GM13977 (cell line): ENCODE measurements at places on chromosomes 5 and 9.

- DNase-seq: no peak
These were observed 25.1 kb upstream of the IRX2 start for GRCh38 chr5:2776337-2777302.

GRCh38 chr5:147431586-147431985 lies 78.3 kb downstream of the DPYSL3 start:
- DNase-seq: no peak

DNA sequence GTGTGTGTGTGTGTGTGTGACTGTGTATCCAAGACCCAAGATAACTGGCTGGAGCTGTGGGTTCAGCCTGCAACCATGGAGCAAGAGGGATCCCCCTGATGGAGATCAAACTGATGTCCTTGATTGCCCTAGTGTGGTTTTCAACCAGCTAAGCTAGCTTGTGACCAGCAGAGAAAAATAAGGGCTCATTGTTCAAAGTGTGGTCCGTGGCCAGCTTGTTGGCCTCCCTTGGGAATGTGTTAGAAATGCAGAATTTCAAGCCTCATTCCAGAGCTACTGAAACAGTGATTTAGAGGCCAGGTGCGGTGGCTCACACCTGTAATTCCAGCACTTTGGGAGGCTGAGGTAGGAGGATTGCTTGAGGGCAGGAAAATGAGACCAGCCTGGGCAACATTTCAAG lies 79.9 kb downstream of the ACER2 start:
- no peak for DNase-seq

GRCh38 chr9:2645569-2645968 lies 24.0 kb downstream of the VLDLR start:
- no peak for DNase-seq

- DNase-seq: no peak
These were observed 101.6 kb upstream of the PCA3 start for GRCh38 chr9:76662476-76663281.

DNA sequence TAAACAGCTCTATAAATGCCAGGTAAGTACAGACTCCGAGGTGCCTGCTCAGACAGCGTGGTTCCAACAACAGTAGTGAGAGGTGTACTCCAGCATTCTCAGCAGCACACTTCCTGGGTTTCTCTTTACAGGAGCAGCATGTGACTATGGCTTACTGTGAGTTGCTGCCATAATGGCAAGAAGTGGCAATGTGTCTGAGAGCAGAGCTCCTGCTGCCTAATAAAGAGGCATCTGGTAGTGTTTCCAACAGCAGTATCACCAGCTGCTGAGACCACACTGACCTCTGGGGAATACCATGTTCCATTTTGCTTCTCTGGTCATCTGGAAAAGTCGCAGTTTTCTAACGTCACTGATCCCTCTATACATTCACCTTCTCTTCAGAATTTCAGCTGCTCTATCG lies 398.2 kb downstream of the SLCO4C1 start:
- DNase-seq: no peak
